GM12864 (cell line): ENCODE measurements at places on chromosomes 2 and 18.

- DNase-seq = no peak
Observed at GRCh38 chr2:196368546-196369225, 197.3 kb upstream of the STK17B start.

DNA sequence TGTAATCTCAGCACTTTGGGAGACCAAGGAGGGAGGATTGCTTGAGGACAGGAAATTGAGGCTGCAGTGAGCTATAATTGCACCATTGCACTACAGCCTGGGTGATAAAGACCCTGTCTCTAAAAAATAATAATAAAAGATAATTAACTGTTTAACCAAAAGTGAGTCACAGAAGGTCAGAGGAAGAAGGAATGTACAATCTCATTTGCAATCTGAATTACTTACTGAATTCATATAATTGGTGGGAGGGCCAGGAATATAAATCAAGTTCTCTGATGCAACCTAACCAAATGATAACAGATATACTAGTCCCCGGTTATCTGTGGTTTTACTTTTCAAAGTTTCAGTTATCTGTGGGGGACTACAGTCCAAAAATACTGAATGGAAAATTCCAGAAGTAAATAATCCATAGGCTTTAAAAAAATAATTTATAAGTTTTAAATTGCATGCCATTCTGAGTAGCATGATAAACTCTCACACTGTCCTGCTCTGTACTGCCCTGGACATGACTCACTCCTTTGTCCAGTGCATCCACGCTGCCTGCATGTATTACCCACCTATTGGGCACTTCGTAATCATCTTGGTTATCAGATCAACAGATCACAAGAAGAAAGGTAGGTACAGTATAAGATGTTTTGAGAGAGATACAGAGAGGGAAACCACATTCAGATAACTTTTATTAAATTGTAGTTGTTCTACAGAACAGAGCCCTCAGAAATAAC is 12.8 kb upstream of the MATN3 start:
- no peak for DNase-seq

- no peak for DNase-seq
Observed at GRCh38 chr18:42131066-42131929, 176.3 kb downstream of the PIK3C3 start.

DNA sequence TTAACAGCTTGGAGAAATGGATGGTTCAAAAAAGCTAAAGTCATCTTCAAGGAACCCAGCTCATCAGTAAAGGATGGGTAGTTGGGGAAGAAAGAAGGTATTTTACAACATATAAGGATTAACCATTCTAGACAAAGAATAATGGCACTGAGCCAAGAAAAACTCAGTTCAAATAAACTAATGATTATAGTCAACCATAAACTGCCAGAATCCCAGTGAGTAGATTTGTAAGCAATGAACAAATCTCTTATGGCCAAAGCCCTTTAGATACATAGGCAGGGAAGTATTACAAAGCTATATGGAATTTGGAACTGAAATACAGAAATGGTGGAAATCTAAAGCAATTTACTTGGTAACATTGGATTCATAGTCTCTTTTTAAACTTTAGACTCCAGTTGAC is 92.4 kb upstream of the ZFP36L2 start:
- DNase-seq = no peak

DNA sequence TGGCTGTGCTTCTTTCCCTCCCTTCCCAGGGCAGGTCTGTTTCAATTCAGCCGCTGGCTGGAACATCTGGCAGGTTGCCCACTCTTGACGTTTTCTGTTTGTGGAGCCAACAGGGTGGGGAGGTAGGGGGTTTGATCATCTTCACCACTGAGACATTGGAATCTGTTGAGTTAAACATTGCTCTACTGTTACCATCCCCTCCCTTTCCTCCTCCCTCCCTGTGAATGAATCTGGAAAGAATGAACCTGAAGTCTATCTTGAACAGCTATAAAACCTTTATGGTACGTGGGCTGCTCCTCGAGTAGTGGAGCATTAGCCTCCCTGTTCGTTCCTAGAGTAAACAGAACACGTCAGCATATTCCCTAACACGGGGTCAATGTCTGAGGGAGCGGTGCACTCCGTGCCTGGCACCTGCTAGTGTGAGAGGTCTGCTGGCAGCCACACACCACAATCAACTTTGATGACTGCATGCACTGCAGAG is 249.9 kb upstream of the RBBP8 start:
- DNase-seq = no peak

DNA sequence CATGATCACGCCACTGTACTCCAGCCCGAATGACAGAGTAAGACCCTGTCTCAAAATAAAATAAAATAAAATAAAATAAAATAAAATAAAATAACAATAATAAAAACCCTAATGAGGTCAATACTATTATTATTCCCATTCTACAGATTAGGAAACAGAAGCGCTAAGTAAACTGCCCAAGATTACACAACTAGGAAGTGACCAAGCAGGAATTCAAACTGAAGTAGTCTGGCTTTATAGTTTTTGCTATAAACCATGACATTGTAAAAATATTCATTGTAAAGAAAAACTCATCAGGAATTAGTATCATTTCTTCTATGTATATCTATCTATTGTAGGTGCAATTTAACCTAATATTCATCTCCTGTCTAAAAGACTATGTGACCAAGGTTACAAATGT is 1.2 kb downstream of the PLEKHM3 start:
- DNase-seq = no peak

- DNase-seq = no peak
Observed at GRCh38 chr18:2716394-2717326, 61.1 kb downstream of the SMCHD1 start.
